ENCODE measurements at places on chromosomes 3 and 15.

- no peak for DNase-seq
These were observed 34.7 kb downstream of the IGF2BP2 start for GRCh38 chr3:185789891-185790830.

GRCh38 chr3:37040231-37040630 lies 46.9 kb downstream of the MLH1 start:
- no peak for DNase-seq

GRCh38 chr3:82080792-82081191 lies 319.3 kb upstream of the GBE1 start:
- DNase-seq = no peak

DNA sequence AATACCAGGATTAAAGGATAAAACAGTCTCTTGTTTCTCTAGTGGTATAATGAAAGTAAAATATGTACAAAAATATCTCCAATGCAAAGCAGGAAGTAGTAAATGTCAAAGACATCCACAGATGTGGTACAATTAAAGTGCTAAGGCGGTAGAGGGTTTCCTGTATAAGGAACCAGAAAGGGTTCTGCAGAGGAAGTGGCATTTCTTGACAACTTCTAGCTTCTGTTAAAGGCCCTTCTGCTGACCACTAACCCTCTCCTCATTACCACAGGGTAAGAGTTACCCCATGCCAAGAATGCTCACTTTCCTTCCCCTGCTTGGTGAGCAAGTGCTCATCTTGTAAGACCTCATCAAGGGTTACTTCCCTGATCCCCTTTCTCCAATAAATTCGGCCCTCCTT lies 883.6 kb upstream of the NR2F2 start:
- no peak for DNase-seq

- no peak for DNase-seq
These were observed 115.9 kb downstream of the CBLB start for GRCh38 chr3:105752791-105753415.

GRCh38 chr3:192570821-192571791 lies 156.2 kb downstream of the FGF12 start:
- no peak for DNase-seq

- DNase-seq = no peak
These were observed 871.5 kb downstream of the DIPK2A start for GRCh38 chr3:144843099-144843498.

GRCh38 chr15:98799461-98800390 lies 151.4 kb downstream of the IGF1R start:
- DNase-seq = no peak

DNA sequence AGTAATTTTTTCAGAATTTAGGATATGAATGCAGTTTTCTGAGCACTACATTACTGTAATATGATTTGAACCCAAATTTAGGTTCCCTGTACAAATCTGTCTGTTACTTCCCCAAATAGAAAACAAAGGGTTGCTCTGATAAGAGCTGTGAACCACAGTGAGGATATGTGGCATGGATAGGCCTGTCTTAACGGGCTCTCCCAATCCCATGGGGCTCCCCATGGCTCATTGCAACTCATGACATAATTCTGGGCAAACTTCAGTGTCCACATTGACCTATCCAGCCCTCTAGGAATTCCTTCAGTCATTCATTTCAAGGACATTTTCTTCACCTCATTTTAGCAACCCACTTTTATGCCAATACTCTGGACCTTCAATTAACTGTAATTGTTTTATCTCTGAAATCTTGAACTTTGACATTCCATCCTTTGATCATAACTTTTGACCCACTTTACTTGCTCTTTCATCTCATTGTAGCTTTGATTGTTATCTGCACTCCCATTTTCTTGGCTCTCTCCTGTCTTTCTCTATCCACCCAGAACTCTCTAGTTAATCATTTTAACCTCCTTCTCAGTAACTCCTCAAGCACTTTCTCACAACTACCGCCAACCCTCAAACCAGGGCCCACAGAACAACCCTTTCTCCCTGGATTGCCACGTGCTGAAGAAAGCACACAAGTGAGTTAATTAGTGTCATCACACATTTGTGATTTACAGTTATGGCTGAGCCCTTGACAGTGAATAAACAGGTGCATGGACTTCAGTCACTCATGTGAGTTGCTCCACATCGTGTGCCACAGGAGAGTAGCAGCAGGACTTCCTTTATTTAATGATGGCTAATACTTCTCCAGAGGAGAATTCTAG lies 94.9 kb upstream of the AADACL2 start:
- no peak for DNase-seq

GRCh38 chr15:48592221-48592731 lies 53.2 kb downstream of the FBN1 start:
- DNase-seq = no peak

DNA sequence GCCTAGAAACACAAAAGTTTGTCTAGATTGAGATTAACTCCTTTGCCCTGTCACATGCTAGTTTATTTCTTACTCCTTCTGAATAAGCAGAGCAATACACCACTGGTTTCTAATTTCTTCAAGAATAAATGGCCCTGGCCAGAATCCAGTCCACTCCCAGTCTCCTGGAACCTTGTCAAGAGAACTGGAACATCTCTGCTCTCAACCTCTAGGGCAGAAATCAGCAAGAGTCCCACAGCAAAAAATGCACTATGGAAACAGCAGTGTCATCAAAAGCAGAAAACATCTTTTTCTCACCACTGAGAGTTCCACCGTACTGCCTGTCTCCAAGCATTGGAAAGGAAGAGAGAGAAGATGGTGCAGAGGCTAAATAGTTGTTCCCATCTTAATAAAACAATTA lies 35.9 kb upstream of the PPP2R3A start:
- DNase-seq = no peak

DNA sequence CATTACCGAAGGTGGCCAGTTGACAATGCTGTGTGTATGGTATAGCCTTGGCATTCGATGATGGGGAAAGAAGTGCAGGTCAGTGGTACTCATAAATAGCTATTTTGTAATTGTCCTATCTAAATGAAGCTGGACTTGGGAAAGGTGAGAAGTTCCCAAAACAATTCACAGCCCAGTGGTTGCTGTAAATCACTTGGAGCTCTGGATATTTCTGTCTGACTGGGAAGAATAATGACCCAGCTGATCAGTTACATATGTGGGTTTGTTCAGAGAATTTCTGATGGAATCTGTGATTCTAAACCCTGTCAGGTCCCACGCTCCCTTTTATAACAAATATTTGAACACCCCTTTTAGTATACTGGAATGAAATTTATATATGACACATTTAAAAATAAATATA lies 133.9 kb upstream of the PFN2 start:
- DNase-seq = no peak

DNA sequence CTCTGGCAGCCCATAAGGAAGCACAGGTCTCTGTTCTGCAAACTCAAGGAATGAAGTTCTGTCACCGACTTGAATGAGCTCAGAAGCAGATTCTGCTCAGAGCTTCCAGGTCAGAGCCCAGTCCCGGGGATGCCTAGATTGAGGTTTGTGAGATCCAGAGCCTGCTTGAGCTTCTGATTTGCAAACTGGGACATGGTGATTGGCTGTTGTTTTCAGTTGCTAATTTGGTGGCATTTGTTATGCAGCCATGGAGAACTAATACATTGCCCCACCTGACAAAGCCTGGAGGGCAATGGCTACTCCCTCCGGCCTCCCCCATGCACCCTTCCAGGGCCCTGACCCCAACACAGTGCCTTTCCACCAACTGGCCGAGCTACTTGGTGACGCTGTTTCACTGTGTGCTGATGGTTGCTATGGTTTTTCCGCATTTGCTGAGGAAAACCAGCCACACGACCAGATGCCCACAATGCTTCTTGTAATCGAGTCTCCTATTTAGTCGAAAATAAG lies 379.5 kb upstream of the ATP10A start:
- DNase-seq = no peak

DNA sequence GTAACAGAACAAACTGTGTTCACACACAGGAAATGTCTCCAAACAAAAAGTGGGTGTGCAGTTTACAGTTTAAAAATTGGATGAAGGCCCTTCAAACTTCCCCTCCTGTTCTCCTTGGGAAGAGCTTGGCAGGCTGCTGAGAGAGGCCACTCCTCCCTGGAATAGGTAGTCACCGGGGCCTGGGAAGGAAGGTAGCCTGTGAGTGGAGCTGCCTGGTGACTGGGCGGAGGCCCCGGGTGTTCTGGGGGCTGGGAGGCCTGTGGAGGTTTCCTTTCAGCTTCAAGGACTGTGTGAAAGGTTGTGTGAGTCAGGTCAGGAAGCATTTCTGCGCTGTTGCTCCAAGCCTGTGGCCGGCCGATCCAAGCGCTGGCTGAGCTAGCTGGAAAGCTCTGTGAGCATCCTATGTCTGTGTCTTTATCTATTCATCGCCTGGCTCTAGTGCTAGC lies 14.1 kb downstream of the SLCO3A1 start:
- peak; percentile 83 for DNase-seq

DNA sequence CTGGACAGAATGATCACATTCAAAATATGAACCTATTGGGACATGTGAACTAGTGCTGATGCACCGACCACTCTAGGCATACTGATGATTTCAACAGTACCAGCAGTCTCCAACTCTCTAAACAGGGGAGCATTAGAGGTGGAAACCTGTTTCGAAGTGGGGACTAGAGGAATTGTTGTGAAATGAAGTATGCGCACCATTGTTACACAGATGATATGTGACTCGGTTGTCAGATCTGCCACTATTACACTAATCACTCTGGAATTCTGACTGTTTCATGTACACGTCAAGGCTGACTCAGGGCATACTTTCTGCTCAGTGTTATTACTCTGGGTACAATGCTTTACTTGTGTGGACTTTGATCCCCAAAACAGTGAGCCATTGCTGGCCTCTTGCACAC lies 198.2 kb upstream of the UBE2E2 start:
- DNase-seq = no peak

- DNase-seq = no peak
These were observed 246.6 kb downstream of the IL20RB start for GRCh38 chr3:137204409-137204808.
